ENCODE measurements at places on chromosomes 11 and 22. TPM values are rescaled to one million over a fixed set of nuclear protein-coding genes. Genes with fewer than 3 reads are reported as not detected.

DNA sequence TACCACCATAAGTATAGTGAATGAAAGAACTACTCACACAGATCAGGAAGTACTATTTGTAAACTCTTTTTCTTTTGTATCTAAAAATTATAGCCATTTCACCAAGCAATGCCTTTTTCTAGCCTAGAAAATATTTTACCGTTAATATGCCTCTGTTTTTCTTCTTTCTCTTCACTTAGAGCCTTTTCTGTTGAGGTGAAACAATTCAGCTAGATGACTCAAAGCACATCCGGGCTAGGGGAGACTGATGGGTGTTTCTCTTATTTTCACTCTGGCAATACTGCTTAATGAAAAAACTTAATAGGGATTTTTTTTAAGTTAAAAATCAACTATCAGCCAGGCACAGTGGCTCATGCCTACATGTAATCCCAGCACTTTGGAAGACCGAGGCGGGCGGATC lies 93.3 kb downstream of the SGSM3 start:
- peak; percentile 60 for DNase-seq

DNA sequence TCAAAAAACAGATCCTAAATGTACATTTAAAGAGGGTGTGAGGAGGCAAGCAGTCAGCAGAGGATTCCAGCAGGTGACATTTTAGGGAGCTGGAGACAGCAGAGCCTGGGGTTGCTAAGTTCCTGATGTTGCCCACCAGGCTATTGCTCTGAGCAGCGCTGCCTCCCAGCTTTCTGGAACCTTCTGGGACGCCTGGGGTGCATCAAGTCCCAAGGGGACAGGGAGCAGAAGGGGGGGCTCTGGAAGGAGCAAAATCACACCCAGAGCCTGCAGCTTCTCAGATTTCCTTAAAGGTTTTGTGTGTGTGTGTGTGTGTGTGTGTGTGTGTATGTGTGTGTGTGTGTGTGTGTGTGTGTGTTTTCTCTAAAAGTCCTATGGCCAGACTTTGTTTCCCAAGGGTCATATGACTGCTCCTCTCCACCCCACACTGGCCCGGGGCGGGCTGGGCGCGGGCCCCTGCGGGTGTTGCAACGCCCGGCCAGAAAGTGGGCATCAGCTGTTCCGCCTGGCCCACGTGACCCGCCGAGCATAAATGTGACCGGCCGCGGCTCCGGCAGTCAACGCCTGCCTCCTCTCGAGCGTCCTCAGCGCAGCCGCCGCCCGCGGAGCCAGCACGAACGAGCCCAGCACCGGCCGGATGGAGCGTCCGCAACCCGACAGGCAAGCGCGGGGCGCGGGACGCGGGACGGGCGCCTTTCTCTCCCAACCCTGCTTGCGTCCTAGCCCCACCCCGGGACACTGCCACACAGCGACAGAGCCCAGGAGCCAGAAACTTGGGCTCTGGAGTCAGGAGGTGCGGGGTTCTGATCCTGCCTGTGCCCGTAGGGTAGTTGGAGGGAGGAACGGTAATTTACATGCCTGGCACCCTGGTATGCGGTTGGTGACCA lies at the start of gene HMOX1:
Gene HMOX1, plus strand, starts transcription at position 560 of the 887 bp plus-strand sequence. Its CDS starts 78 bp downstream, at position 638.
- peak; percentile 73 for DNase-seq

DNA sequence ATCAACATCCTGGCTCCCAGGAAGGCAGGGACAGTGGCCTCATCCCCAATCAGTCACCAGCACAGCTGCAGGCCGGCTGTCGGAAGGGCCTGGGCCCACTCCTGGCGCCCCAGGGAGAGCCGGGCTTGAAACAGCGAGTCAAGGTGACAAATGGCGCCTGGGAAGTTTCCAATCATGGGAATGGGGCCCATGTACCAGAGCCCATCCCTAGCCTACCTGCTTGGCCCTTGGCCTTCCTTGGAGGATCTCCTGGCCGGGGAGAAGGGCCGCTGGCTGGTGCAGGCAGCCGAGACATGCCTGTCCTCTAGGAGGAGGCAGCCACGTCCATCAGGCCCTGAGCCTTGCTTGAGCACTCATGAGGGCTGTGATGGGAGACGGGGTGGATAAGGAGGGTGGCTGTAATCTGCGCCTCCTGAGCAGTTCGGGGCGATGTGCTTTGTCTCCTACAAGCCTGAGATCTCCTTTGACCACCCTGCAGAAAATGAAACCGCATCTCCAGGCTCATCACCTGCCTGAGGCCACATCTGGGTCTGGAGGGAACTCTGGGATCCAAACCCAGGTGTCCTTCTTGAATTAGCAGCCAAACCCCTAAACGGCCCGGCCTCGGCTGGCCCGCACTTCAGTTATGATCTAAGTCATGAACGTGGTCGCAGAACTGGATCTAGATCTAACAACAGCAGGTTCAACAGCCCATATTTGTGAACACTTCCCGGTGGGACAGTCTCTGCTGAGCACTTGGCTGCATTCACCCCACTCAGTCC lies 862.0 kb downstream of the TBC1D22A start:
- no peak for DNase-seq

- DNase-seq: no peak
Measured at GRCh38 chr11:125164422-125165110, at the start of gene PKNOX2. TSS of gene PKNOX2 (plus strand) at chr11:125164751. CDS start at chr11:125351306, 186,555 bp downstream.

GRCh38 chr11:123135863-123136446 lies 59.1 kb downstream of the CLMP start:
- DNase-seq: no peak

- peak; percentile 57 for DNase-seq
Measured at GRCh38 chr11:70225681-70226177, 22.6 kb downstream of the FADD start.

DNA sequence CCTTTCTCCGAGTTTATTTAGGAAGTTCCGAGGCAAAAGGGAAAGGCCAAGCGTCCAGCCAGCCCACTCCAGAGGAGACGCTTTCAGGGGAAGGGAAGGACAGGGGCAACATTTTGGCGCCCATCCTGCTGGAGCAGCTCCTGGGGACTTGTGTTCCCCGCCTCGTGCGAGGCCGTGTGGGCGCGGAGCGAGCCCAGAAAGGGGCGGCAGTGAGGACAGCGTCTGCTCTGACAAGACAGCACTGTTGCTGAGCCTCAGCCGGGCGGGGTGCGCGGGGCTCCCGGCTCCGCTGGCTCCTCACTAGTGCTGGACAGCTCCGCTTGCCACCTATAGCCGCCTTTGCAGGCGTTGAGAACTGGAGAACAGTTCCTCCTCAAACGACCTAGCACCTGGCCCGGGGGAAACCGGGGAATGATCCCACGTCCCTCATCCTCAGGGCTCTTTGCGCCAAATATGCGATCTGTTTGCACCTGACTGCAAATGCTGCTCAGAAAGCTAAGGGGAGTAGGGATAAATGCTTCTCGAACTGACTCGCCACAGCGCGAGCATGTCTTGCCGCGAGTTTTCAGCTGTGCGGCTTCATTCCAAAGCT lies 722 bp upstream of the GUCY1A2 start:
- no peak for DNase-seq

- DNase-seq: no peak
Measured at GRCh38 chr11:34897171-34897870, 18.9 kb downstream of the APIP start.

DNA sequence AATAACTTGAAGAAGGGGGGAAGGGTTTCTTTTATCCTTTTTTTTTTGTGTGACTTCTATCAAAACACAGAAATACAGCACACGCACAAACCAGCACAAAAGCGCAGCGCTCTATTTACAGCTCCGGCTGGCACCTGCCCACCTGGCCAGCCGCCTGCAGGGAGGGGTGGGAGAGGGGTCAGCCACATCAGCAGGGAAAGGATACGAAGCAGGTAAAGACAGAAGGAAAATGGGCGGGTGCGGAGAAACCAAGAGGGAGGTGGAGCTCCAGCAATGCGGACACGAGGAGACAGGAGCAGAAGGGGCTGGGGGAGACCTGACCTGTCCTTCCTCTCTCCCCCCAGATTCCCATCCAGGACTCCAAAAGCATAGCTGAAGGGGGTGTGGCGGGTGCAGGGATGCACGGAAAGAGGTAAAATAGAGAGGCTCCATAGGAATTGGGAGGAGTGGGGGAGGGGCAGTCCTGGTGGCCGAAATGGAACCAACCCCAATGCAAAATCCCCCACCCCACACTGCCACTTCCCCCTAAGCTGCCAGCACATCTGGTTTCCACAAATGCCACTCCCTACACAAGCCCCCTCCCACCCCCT lies 14.1 kb downstream of the CXCR5 start:
- no peak for DNase-seq

GRCh38 chr22:42994917-42995562 lies 19.9 kb downstream of the PACSIN2 start:
- DNase-seq: peak; percentile 76

- no peak for DNase-seq
Measured at GRCh38 chr11:113932788-113933187, 28.2 kb downstream of the HTR3B start.

- DNase-seq: no peak
Measured at GRCh38 chr11:2121227-2122130, 17.7 kb downstream of the IGF2 start.

DNA sequence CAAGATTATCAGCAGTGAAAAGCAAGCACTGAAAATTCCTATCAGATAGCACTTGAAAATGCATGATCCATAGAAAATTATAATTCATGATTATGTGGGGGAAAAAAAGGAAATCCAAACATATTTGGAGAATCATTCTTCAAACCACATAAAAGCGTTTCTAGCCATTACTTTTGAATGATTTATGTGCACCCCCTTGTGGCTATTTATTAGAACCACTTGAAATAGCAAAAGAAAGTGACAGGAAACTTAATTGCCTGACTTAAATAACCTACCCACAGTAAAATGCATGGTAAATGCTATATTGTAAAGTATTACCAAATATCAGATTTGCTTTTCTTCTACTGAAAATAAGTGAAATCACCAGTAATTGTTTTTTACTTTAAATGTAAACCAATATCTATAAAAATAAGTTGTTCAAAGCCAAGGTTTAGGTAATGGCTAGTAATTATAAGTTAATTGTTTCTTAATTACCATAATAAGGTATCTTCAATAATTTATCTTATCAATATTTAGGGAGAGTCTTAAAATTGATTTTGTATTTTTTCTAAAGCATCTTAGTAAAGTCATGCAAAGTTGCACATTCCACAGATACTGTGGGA lies 168.5 kb downstream of the ARHGAP42 start:
- DNase-seq: peak; percentile 86

DNA sequence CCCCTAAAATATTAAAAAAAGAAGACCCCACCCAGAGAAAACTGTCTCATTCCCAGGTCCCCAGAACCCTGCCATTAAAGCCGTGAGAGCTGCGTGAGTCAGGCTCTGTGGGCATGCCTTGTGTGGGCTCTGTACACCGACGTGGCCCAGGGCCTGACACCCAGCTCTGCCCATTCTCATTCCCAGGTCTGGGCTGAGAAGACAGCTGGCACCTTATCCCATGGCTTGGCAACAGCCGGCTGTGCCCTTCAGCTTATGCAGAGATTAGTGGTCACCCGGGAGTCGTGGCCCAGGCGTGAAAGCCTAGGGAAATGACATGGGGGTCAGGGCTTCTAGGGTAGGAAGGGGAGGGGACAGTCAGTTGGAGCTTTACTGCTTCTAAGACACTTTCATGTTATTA lies 31.9 kb downstream of the OTOG start:
- DNase-seq: no peak

DNA sequence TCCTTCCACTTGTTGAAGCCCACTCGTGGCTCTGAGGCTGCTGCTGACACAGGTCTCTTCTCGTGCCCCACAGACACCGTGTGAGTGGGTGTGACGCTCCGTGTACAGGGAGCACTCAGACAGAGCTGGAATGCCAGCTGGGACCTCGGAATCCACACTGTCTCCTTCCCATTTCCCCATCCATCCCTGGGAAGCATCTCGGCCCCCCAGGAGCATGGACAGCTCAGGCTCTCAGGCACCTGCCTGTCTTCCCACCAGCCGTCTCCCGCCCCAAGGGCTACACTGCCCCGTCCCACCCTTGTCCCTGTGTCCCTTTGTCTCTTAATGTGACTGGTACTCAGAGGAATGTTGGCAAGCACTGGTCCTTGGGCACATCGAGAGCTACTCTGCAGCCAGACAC lies 63.8 kb downstream of the ARHGAP8 start:
- no peak for DNase-seq

DNA sequence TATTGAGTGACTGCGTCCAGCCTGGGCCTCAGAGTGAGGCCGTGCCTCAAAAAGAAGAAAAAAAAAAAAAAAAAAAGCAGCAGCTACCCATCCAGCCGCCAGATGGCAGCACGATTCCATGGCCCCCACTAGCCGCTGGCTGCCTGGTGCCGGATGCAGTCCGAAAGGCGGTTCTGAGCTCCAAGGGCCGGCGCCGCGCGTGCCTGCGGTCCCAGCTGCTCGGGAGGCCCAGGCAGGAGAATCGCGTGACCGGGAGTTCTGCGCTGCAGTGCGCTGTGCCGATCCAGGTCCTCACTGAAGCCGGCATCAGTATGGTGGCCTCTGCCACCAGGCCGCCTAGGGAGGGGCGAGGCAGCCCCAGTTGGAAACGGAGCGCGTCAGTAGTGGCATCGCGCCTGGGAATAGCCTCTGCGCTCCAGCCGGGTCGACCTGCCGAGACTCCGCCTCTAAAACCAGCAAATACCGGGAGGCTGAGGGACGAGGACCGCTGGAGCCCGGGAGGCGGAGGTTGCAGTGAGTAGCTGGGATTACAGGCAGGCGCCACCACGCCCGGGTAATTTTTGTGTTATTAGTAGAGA lies 19.3 kb downstream of the SCARF2 start:
- peak; percentile 88 for DNase-seq

DNA sequence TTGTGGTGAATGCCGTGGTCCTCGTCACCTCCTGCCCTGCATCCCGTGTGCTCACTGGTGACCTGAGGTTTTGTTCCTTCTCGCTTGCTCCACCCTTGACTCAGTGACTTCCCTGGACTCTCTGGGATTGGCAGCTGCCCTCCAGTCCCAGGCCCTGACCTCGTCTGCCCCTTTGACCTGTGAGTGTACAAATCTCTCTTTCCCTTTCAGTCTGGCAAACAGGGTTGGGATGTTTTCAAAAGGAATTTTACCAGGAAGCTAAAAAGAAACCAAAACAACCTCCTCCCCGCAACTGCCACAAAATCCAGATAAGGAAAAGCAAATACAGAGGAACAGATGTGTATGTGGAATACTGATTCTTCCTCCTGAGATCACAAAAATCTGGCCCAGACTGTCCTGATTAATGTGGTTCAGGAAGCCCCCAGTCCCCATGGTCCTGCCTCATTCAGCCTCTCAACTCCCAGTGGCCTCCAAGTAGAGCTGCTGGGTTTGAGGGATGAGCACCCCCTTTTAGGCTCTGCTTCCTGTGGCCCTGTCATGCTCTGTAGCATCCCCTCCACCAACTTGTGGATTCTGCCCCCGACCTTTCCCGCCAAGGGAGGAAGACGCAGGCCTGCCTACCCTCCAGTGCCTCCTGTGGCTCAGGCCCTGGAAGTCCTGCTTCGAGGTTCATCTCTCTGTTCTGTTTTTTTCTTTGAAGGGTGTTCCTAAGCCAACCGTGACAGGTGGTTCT lies 15.2 kb downstream of the ROBO4 start:
- DNase-seq: no peak

GRCh38 chr11:65810046-65810868 lies 23.4 kb downstream of the OVOL1 start:
- DNase-seq: peak; percentile 58

- no peak for DNase-seq
Measured at GRCh38 chr11:6548121-6548520, 51.0 kb downstream of the DNHD1 start.

Gene SYT9
- not detected for total RNA-seq

Gene KCNE3
- 0.11 TPM for total RNA-seq

Gene TYR
- total RNA-seq: not detected

Gene ZP1
- total RNA-seq: not detected

Gene KCNJ5
- total RNA-seq: not detected

Measured in Karpas-422 (cell line).